Stimulated activated naive B cell treated with anti-CD40 and anti-IgM and Interleukin-4, amounts not matched to agents 10 μg/mL and 1 μg/mL and 100 μg/mL, for 72 hours (primary cell): ENCODE measurements at places on chromosomes 12 and 14.

DNA sequence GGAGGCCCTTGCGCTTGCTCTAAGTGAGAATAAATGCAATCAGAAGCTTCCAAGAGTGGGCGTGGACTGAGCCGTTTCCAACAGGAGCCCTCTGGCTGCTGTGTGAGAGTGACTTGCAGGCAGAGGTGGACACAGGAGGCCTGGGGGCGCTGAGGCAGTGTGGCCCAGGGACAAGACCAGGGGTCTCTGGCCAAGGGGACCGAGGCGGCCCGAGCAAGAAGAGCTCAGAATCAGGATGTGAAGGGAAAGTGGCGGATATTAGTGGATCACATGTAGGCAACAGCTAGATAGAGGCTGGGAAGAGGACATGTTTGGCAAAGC, 8.6 kb downstream of the RIMBP2 start:
- H3K27ac ChIP-seq: no peak overlapping the region
- H3K4me3 ChIP-seq: no peak overlapping the region
- H3K4me1 ChIP-seq: no peaks in the 10 kb centered on the region
- peaks cover 21% of the 10 kb centered on the region for H3K27me3 ChIP-seq

- H3K4me1 ChIP-seq: peaks cover 26% of the 10 kb centered on the region
- no peaks in the 10 kb centered on the region for H3K27me3 ChIP-seq
These were observed 14.1 kb downstream of the PRKAB1 start for GRCh38 chr12:119681728-119682638.

DNA sequence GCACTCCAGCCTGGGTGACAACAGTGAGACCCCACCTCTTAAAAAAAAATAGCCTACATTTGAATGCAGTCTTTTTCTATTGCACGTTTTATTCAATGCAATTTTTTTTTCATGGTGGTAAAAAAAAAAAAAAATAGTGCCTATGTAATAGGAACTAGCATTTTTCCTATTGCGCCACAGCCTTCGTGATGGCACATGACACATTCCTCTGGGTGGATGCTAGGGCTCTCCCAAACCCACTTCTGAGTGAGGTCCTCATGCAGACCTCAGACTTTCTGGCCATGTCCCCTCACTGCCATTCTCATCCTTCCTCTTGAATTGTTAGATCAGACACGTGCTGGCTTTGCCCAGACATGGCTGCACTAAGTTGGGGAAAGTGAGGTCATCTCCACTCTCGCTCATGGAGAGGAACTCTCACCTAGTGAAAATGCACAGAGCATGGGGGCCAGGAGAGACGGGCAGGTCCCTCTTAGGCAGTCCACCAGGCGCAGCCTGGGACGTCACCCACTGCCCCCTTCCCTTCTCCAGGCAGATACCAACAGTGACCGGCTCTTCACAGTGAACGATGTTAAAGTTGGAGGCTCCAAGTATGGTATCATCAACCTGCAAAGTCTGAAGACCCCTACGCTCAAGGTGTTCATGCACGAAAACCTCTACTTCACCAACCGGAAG, 19.2 kb downstream of the DCAF4 start:
- no peak overlapping the region for H3K4me3 ChIP-seq
- no peak for DNase-seq

- H3K4me3 ChIP-seq: no peak overlapping the region
- no peak for DNase-seq
- no peak overlapping the region for H3K27ac ChIP-seq
- no peaks in the 10 kb centered on the region for H3K36me3 ChIP-seq
- peaks cover 4% of the 10 kb centered on the region for H3K4me1 ChIP-seq
These were observed 8.4 kb downstream of the FAM186A start for GRCh38 chr12:50387972-50388478.

DNA sequence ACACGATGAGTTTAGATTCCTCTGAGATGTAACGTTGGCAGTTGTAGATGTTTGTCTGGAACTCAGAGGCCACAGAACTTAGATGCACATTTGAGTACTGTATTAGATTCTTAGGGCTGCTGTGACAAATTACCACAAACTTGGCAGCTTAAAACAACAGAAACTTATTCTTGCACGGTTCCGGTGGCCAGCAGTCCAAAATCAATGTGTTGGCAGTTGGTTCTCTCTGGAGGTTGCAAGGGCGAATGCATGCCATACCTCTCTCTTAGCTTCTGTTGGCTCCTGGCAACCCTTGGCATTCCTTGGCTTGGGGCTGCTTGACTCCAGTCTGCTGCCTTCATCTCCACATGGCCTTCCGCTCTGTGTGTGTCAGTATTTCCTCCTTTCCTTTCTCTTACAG, 118.9 kb downstream of the C12orf75 start:
- no peak for DNase-seq
- peaks cover under 1% of the 10 kb centered on the region for H3K4me1 ChIP-seq
- H3K27me3 ChIP-seq: peaks cover 17% of the 10 kb centered on the region
- no peak overlapping the region for H3K27ac ChIP-seq
- H3K4me3 ChIP-seq: no peak overlapping the region

- no peak overlapping the region for H3K4me3 ChIP-seq
- DNase-seq: no peak
- no peaks in the 10 kb centered on the region for H3K27me3 ChIP-seq
- H3K36me3 ChIP-seq: no peaks in the 10 kb centered on the region
These were observed 14.8 kb downstream of the MED13L start for GRCh38 chr12:116262741-116263140.

DNA sequence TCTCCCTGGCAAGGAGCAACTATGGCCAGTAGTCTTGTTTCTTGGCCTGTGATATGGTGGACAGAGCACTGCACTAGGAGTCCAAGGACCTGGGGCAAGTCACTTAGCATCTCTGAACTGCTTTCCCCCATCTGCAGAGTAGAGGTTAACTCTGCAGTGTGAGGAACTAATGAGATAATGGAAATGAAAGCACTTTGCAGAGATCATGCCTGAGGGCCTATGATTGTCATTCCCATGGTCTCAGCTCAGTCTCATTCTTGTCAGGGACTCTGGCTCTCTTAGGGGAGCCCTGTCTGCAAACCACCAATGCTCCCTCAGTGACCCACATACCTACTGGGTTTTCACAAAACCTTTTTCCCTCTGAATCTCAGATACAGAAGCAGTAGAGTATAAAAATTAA, 6.5 kb upstream of the PNMA1 start:
- H3K27me3 ChIP-seq: no peaks in the 10 kb centered on the region
- peak overlapping the region; percentile 59 for H3K27ac ChIP-seq
- no peak for DNase-seq
- H3K36me3 ChIP-seq: peaks cover 32% of the 10 kb centered on the region
- H3K4me3 ChIP-seq: no peak overlapping the region
- peaks cover 14% of the 10 kb centered on the region for H3K4me1 ChIP-seq

- H3K4me1 ChIP-seq: peaks cover 9% of the 10 kb centered on the region
- H3K4me3 ChIP-seq: no peak overlapping the region
- no peak overlapping the region for H3K27ac ChIP-seq
These were observed 6.4 kb downstream of the NFYB start for GRCh38 chr12:104131609-104132008.

DNA sequence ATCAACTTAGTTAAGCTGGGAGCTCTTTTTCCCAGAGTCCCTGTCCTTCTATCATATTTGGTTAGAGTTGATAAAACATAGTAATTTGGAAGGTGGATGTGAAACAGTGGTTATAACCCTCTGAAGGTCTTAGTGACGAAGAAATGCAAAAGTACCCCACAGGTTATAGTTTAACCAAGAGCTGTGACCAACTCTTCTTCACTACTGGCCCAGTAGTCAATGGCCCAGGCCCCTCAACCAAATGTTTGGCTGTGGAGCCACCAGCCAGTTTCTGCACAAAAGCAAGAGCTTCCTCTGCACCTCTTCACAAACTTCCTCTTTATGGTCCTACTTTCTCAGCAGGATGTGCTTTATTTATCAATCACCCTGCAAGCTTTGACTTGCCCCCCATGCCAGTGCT, 132.6 kb downstream of the BMP4 start:
- H3K36me3 ChIP-seq: no peaks in the 10 kb centered on the region
- H3K27me3 ChIP-seq: no peaks in the 10 kb centered on the region
- no peaks in the 10 kb centered on the region for H3K4me1 ChIP-seq
- H3K27ac ChIP-seq: no peak overlapping the region
- DNase-seq: no peak

DNA sequence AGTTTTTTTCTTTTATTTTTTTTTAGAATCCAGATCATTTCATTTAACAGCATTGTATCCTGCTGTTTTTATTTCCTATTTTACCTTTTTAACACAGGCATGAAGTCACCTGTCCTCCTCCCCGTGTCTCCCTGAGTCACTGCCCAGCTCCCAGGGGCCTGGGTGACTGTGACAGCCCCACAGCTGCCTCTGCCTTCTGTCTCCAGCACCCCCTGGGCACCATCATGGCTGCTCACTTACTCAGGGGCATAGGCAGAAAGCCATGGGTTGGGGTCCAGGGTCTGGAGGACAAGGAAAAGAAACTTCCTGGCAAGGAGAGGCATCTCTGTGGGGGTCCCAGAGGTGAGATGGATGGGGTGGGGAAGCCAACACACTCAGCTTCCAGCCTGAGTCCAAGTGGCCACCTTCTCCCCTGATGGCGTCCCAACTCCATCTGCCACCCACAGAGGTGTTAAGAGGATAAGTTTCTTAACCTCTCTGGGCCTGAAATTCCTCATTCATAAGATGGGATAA, 25.3 kb downstream of the TMEM63C start:
- no peak overlapping the region for H3K4me3 ChIP-seq
- no peaks in the 10 kb centered on the region for H3K36me3 ChIP-seq
- H3K4me1 ChIP-seq: no peaks in the 10 kb centered on the region
- DNase-seq: no peak
- no peak overlapping the region for H3K27ac ChIP-seq
- peaks cover 15% of the 10 kb centered on the region for H3K27me3 ChIP-seq

DNA sequence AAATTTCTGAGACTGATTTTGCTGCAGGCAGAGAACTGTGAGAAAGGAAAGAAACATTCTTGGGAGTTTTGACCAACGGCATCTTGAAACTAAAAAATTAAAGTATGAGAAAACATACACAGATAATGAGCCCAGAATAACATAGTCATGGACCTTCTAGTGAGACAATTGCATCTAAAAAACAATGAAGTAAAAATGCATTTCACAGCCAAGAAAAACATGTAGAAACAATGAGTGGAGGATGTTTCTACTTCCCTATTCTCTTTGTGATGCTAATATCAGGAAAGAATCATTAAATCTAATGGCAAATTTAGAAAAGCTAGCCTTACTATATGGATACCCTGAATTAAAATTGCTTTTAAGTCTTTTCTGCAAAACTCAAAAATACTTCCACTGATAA, 12.2 kb upstream of the PLEKHG7 start:
- H3K27ac ChIP-seq: no peak overlapping the region
- no peaks in the 10 kb centered on the region for H3K36me3 ChIP-seq
- no peak overlapping the region for H3K4me3 ChIP-seq
- H3K4me1 ChIP-seq: peaks cover 1% of the 10 kb centered on the region
- no peak for DNase-seq

GRCh38 chr12:80018119-80018518, 81.2 kb upstream of the OTOGL start:
- H3K4me1 ChIP-seq: no peaks in the 10 kb centered on the region
- H3K36me3 ChIP-seq: no peaks in the 10 kb centered on the region
- no peak overlapping the region for H3K27ac ChIP-seq
- peaks cover 8% of the 10 kb centered on the region for H3K27me3 ChIP-seq
- no peak for DNase-seq

- no peak for DNase-seq
- no peaks in the 10 kb centered on the region for H3K4me1 ChIP-seq
- H3K27me3 ChIP-seq: peaks cover 23% of the 10 kb centered on the region
- no peaks in the 10 kb centered on the region for H3K36me3 ChIP-seq
- no peak overlapping the region for H3K27ac ChIP-seq
- H3K4me3 ChIP-seq: no peak overlapping the region
These were observed 13.9 kb upstream of the VRK1 start for GRCh38 chr14:96783043-96783914.

- H3K4me3 ChIP-seq: peak overlapping the region; percentile 77
- no peak for DNase-seq
- peaks cover 11% of the 10 kb centered on the region for H3K27me3 ChIP-seq
- H3K27ac ChIP-seq: no peak overlapping the region
These were observed 21.2 kb upstream of the KLC1 start for GRCh38 chr14:103607822-103608221.

- H3K27me3 ChIP-seq: peaks cover 20% of the 10 kb centered on the region
- no peak for DNase-seq
- no peaks in the 10 kb centered on the region for H3K36me3 ChIP-seq
- no peaks in the 10 kb centered on the region for H3K4me1 ChIP-seq
- no peak overlapping the region for H3K4me3 ChIP-seq
These were observed 12.5 kb upstream of the MARK3 start for GRCh38 chr14:103372552-103373304.

- H3K4me3 ChIP-seq: no peak overlapping the region
- H3K4me1 ChIP-seq: peaks cover 13% of the 10 kb centered on the region
- no peaks in the 10 kb centered on the region for H3K27me3 ChIP-seq
- peaks cover 63% of the 10 kb centered on the region for H3K36me3 ChIP-seq
These were observed 41.4 kb downstream of the ZC3H14 start for GRCh38 chr14:88604212-88604611.

- H3K36me3 ChIP-seq: no peaks in the 10 kb centered on the region
- peaks cover 39% of the 10 kb centered on the region for H3K27me3 ChIP-seq
- no peak overlapping the region for H3K27ac ChIP-seq
- no peak overlapping the region for H3K4me3 ChIP-seq
- no peak for DNase-seq
These were observed 183.0 kb downstream of the PHETA1 start for GRCh38 chr12:111185889-111186227.

DNA sequence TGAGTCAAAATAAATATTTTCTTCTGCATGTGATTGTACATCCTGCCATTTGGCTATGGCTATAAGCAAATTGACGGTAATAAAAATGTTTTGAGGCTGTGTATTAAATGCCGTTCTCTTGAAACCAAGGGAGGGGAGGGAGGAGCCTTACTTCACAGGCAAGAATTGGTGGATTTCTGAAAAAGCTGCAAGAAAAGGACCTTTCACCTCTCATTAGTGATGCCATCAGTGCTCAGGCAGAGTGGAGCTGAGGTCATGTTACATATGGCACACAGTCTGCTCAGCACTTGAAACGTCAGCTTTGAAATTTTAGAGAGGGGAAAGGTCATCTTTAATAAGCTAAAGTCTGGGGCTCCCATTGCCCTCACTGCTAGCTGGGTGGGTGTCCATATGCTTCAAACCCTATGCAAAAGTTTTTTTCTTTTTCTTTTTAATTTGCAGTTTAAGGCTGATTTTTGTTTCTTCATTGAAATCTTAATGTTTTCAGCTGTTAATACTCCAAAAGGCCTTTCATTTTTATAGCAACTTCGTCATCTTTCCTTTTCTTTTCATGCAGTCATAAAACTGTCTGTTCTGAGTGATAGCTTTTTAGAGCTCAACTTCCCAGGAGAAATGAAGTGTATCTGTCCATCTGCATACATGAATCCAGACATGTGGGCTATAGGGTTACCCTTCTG, 9.8 kb upstream of the SIX1 start:
- DNase-seq: no peak
- no peak overlapping the region for H3K27ac ChIP-seq
- H3K4me3 ChIP-seq: no peak overlapping the region
- peaks cover 22% of the 10 kb centered on the region for H3K4me1 ChIP-seq
- peaks cover 86% of the 10 kb centered on the region for H3K27me3 ChIP-seq
- peaks cover 5% of the 10 kb centered on the region for H3K36me3 ChIP-seq

DNA sequence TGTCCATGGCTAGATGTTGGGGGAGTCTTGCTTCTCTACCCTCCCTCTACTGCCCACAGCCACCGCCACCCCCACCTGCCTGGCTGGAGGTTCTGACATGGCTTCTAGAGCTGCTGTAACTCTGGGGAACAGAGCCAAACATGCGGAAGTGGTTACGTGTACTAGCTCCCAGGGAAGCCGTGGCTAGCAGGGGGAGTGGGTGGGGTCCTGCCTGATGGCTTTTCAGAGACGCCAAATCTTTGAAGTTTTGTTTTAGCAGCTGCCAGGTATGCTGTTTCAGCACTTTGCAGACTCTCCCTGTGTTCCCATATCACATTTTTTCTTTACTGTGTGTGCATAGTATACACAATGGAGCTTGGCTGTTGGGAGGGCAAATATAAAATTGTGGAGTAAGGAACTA, 150.3 kb downstream of the TGFB3 start:
- no peaks in the 10 kb centered on the region for H3K27me3 ChIP-seq
- DNase-seq: no peak
- no peak overlapping the region for H3K27ac ChIP-seq
- H3K36me3 ChIP-seq: peaks cover 24% of the 10 kb centered on the region
- no peaks in the 10 kb centered on the region for H3K4me1 ChIP-seq
